ENCODE measurements at places on chromosomes 16 and 17.

- no peak for DNase-seq
Measured at GRCh38 chr17:43667947-43668348, 6.2 kb upstream of the MEOX1 start.

- no peak for DNase-seq
Measured at GRCh38 chr17:34665819-34666763, 86.7 kb downstream of the TMEM132E start.

GRCh38 chr17:4600563-4600962, 16.2 kb downstream of the SMTNL2 start:
- DNase-seq = no peak

GRCh38 chr16:89411335-89411850, 79.0 kb downstream of the ANKRD11 start:
- DNase-seq = no peak

GRCh38 chr17:69608808-69609472, 194.4 kb downstream of the MAP2K6 start:
- no peak for DNase-seq

Measured in stimulated activated CD4-positive, alpha-beta T cell treated with anti-CD3 and anti-CD28 coated beads, TNF-alpha, amount 100 ng/mL, for 1 hour (primary cell).